ENCODE measurements at places on chromosomes 1 and 21.
A peak's percentile ranks its signal among the peaks of the same experiment; 100 is the strongest.

GRCh38 chr1:44168520-44169098 is 27.2 kb upstream of the KLF18 start:
- no peak for DNase-seq

DNA sequence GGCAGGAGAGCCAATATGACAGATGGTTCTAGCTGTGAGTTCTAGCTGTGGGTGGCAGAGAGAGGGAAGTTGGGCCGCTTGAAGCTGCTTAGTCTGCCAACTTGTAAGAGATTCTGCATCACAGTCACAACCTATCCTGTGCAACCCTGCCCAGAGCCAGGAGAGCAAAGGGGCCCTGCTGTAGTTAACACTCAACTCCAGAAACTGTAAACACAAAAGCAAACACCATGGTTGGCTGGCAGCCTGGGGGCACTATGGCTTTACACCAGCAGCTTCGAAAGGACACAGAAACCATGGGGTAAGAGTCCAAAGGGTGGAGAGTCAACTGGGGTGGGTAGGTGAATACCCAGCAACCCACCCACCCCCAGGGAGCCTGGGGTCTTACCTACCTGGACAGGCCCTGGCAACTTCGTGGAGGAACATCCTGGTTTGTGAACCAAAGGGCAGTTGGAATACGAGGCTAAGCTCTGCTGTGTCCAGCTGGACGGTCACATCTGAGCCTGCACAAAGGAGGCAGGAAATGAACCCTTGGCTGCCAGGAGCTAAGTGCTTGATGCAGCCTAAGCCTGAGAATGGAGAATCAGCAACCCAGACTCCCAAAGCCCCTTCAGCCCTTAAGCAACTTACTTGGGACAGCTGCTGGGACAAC is 6.4 kb downstream of the INPP5B start:
- DNase-seq = no peak

- DNase-seq = peak; percentile 96
These were observed 171.1 kb downstream of the TOMM20 start for GRCh38 chr1:234957330-234958065.

DNA sequence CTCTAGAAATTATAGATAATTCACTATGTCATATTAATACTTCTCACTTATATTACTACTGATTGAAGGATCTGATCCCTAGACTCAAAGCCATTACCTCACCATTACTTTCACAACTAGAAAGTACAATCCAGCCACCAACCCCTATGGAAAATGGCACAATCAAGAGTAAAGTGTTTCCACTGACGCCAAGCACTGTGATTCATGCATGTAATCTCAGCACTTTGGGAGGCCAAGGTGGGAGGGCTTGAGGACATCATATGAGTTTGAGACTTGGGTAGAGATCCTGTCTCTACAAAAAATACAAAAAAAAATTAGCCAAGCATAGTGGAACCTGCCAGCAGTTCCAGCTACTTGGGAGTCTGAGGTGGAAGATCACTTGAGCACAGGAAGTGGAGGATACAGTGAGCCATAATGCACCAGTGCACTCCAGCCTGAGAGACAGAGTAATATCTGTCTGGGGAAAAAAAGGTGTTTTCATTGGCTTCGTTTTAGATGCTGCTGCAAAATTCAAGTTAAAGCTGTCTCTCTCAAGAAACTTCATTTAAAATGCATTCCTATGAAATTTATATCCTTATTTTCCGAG is 126.5 kb downstream of the AKT3 start:
- no peak for DNase-seq

DNA sequence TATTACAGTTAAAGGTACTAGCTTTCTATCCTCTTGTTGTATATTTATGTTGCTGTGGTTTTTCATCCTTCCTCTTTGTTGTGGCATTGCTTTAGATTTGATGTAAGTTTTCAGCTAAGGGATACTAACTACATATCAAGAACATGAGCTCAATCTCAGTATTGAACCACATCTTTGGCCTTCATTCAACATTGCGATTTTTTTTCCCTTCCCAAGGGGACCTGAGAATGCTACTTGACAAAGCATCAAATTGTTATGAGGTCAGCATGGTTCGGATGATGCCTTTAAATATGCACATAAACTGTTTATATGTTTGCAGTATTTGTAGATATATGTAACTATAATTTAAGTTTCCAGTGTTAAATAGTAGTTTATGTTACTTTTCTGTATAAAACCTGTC is 31.7 kb upstream of the GPR88 start:
- peak; percentile 80 for DNase-seq

- no peak for DNase-seq
These were observed 8.7 kb upstream of the TNFRSF14 start for GRCh38 chr1:2547210-2548067.

- no peak for DNase-seq
These were observed 93.0 kb downstream of the DISC1 start for GRCh38 chr1:231719485-231720183.

DNA sequence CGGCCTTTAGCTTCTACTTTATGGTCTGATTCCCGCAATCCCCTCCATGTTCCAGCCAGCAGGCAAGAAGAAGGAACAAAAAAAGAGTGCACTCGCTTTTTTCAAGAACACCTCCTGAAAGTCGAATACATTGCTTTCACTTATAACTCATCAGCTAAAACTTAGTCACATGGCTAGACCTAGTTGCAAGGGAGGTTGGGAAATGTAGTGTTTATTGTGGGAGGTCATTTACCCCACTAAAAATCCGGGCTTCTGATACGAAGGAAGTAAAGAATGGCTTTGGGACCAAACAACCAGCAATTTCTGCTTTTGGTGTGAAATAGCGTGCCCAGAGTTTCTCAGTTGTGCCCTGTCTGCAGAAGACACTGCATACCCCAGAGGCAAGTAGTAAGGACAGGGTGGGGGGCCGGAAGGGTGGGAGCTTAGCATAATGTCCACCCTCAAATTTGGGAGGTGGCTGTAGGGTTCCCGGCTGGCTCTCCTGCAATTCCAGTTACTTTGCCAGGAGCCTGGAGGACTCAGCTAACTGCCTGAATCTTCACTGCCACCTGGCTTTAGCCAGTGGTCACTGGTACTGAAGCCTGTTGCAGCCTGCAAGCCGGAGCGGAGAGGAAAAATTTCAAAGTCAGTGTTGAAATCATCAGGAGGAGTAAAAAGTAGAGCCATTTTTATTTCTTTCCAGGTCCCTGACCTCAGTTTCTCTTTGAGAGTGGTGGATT is 57.7 kb upstream of the F3 start:
- peak; percentile 50 for DNase-seq

DNA sequence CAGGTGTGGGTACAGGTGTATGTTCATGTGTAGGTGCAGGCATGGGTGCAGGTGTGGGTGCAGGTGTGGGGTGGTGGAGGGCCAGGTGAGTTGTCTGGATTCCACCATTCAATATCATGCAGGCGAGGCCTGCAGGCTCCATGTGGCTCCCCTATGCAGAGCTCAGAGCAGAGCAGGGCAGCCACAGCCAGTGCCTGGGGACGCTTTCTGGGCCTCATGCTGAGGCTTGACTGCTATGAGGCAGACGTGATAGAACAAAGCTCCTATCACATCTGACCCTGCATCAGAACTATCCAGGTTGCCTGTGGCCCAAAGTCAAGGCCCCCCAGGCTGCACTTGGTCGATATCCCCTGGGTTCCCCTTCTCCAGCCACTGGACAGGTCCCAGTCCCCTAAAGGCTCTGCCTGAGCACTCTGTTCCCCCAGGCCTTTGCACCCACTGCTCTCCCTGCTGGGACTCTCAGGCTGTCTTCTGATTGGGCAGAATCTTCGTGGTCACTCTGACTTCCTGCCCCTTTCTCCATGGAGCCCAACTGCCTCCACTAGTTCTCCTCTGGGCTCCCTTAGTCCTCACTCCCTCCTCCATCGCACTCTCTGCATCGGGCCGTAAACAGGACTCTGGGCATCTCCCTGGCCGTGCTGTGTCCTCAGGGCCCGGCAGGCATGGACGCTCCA is 78.6 kb upstream of the ACTL8 start:
- DNase-seq = no peak

DNA sequence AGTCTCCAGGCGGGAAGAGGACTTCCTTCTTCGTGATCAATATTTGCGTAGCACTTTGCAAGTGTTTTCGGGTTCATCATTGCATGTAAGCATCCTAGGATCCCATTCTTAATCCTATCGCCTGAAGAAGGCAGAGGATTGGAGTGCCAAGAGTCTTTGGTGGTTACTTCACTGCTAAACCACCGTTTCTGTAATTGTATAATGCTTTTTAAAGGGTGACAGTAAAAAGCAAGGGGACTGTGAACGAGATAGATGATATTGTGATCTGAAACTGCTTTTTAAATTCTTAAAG is 345 bp upstream of the ALDH9A1 start:
- DNase-seq = no peak

DNA sequence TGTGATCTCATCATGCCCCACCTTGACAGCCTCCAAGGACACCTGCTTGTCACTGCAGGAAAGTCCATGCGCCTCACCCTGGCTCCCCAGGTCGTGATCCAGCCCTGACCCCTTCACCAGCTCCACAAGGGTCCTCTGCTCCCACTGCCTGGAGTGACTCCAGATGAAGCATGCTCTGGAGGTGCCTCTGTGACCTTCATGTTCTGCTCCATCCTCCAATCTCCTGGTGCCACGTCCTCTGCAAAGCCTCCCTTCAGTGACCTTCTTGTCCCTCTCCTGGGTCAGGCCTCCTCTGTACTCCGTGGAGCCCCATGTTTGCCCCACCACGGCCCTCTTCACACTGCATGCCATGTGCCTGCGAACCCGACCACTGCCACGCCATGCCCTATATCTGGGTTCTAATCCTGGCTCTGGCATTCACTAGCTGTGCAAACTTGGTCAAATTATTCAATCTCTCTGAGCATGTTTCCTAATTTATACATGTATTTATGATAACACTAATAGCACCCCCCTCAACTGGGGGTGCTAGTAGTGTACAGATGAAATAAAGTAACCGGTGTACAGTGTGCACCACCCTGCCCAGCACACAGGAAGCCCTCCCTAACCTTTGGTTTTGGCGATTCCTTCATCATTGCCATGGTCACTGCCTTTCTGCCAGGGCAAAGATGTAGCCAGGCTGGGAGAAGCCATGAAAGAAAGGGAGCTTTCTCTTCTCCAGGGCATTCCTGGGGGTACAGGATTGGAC is 77.4 kb downstream of the STUM start:
- DNase-seq = no peak

DNA sequence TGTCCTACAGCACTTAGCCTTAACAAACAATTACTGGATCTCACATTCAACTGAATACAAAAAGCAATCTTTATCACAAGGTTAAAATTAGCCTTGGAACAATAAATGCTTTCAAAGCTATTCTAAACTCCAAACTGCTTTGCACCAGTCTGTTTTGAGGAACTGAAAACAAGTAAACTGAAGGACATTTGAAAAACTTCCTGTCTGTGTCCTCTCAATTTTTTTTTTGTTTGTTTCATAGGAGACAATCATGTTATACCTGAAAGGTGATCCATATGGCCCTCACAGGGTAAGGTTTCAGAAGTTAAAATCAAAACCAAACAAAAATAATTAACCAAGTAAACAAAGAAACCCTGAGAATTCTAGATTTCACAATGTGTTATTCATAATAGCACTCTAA is 459.1 kb downstream of the DPYD start:
- DNase-seq = no peak

- DNase-seq = no peak
These were observed 40.7 kb downstream of the KRTAP19-8 start for GRCh38 chr21:30997541-30997940.

- DNase-seq = no peak
These were observed 2.6 kb upstream of the PYCR2 start for GRCh38 chr1:225926551-225927113.

DNA sequence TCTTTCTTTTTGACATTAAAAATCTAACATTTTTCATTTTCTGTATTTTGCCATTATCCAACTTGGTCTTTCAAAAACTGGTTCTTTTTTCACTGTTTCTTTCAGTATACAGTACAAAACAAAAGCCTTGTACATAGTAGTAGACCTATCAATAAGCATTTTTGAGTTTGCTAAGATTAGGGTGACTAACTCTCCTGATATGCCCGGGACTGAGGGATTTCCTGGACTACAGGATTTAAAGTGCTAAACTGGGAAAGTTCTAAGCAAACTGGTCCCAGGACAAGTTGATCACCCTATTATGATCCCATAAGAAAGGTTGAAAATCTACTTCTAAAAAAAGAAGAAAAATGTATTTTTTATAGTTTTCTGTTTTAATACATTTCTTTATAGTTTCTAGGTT is 120.9 kb downstream of the USP25 start:
- peak; percentile 62 for DNase-seq

DNA sequence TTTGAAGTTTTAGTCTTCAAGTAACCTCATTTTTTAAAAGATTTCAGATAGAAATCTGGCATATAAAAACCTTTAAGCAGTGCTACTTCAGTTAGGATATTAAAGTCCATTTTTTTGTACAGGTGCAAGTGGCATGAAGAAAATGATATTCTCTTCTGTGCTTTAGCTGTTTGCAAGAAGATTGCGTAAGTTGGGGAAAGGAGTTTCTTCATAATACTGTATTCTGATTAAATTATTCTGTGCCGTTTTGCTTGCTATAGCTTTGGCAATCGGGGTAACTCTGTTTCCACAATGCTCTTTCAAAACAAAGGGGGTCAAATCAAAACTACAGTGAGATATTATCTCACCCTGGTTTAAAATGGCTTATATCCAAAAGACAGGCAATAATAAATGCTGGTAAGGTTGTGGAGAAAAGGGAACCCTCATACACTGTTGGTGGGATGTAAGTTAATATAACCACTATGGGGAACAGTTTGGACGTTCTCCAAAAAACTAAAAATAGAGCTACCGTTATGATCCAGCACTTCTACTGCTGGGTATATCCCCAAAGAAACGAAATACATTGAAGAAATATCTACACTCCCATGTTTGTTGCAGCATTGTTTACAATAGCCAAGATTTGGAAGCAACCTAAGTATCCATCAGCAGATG is 27.1 kb downstream of the MAEL start:
- no peak for DNase-seq

DNA sequence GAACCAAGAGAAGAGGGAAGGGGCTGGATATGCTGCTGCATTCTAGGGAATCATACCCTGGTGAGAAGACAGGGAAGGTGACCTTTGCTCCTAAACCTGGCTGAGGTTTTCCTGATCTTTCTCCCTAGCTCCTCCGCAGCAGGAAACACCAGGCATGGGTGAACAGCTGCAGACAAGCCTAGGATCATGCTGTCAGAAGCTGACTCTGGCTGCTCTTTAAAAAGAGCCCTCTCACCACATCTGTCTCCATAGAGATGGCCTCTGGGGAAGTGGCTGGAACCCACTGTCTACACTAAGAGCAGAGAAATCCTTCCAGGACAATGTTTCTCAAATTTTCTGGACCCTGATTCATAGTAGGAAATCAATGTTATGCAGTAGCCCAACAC is 57.6 kb downstream of the CD34 start:
- no peak for DNase-seq

GRCh38 chr1:239792157-239792556 is 299.5 kb upstream of the FMN2 start:
- DNase-seq = no peak

DNA sequence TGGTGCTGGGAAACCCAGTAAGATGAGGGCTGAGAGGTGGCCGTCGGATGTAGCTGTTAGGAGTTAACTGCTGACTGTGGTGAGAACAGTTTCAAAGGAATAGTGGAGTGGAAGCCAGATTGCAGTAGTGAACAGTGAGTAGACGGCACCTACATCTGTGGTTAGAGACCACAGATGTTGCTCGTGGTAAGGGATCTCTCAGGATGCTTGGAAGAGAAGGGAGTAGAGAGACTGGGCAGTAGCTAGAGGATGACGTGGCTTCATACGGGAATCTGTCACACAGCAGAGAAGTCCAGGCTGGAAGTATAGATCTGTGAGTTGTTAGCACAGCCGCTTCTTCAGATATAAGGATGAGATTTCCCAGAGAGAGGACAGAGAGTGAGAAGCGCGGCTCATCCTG is 7.8 kb upstream of the ARTN start:
- DNase-seq = no peak

- DNase-seq = no peak
These were observed 22.4 kb downstream of the CAPZB start for GRCh38 chr1:19462781-19463503.

- peak; percentile 87 for DNase-seq
These were observed 1.4 kb downstream of the CDA start for GRCh38 chr1:20590306-20590777.
